ENCODE measurements at places on chromosomes 2 and 18. TPM values are rescaled to one million over a fixed set of nuclear protein-coding genes. Genes with fewer than 3 reads are reported as not detected.

UBXN4 gene
- 153 TPM for polyA plus RNA-seq

SETBP1 gene
- 19.7 TPM for polyA plus RNA-seq

RTP5 gene
- not detected for polyA plus RNA-seq

SERPINB10 gene
- 0.48 TPM for polyA plus RNA-seq

GRCh38 chr18:35282353-35282752 is 7.7 kb downstream of the ZSCAN30 start:
- no peak overlapping the region for H3K4me3 ChIP-seq
- no peak overlapping the region for H3K27ac ChIP-seq
- no peaks in the 10 kb centered on the region for H3K27me3 ChIP-seq
- no peak for DNase-seq

GRCh38 chr2:73937899-73938298 is 11.2 kb downstream of the DGUOK start:
- H3K27me3 ChIP-seq: no peaks in the 10 kb centered on the region
- H3K27ac ChIP-seq: no peak overlapping the region
- no peaks in the 10 kb centered on the region for H3K36me3 ChIP-seq
- H3K4me3 ChIP-seq: no peak overlapping the region

DNA sequence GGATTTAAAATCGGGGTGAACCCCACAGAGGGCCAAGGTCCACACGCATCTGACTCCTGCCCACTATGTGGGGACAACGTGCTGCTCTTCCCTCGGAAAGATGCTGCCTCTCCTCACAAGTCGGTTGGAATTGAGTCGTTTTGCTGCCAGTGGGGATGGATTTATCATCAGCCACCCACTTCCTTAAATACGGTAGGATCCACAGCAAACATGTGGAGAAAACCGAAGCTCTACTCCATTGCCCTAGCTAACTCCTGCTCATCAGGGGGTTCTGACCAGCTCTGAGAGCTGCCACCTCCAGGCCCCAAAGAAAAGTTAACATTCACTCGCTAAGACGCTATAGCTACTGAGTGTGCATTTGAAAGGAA is 80.9 kb downstream of the CHRNA1 start:
- peak overlapping the region; percentile 90 for H3K4me3 ChIP-seq
- H3K4me1 ChIP-seq: no peaks in the 10 kb centered on the region
- no peaks in the 10 kb centered on the region for H3K36me3 ChIP-seq
- no peaks in the 10 kb centered on the region for H3K27me3 ChIP-seq
- H3K27ac ChIP-seq: peak overlapping the region; percentile 5

DNA sequence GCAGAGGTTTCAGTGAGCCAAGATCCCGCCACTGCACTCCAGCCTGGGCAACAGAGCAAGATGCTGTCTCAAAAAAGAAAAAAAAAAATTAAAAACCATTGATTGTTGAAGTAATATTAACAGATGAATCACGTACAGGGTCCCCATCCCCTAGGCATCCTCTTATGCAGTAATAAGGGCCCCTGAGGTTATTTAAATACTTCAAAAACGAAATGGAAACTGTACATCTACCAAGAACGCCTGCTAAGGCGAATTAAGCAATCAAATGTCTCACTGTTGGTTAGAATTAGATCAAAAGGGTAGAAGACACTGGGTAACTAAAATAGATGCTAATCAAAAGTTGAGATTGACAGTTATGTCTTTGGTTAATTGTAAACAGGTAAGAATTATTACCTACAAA is 7.5 kb downstream of the TRABD2A start:
- no peak for DNase-seq
- no peaks in the 10 kb centered on the region for H3K27me3 ChIP-seq
- H3K4me3 ChIP-seq: no peak overlapping the region

- no peak overlapping the region for H3K4me3 ChIP-seq
- no peaks in the 10 kb centered on the region for H3K27me3 ChIP-seq
- no peak for DNase-seq
- no peaks in the 10 kb centered on the region for H3K4me1 ChIP-seq
- no peaks in the 10 kb centered on the region for H3K36me3 ChIP-seq
Observed at GRCh38 chr2:200042944-200043343, 87.6 kb downstream of the MAIP1 start.

GRCh38 chr2:171018522-171018921 is 89.5 kb downstream of the GORASP2 start:
- no peak overlapping the region for H3K27ac ChIP-seq
- DNase-seq: no peak

- H3K27me3 ChIP-seq: no peaks in the 10 kb centered on the region
- H3K36me3 ChIP-seq: no peaks in the 10 kb centered on the region
- no peak overlapping the region for H3K27ac ChIP-seq
- H3K4me3 ChIP-seq: no peak overlapping the region
Observed at GRCh38 chr2:38690499-38691420, 24.8 kb downstream of the GALM start.

DNA sequence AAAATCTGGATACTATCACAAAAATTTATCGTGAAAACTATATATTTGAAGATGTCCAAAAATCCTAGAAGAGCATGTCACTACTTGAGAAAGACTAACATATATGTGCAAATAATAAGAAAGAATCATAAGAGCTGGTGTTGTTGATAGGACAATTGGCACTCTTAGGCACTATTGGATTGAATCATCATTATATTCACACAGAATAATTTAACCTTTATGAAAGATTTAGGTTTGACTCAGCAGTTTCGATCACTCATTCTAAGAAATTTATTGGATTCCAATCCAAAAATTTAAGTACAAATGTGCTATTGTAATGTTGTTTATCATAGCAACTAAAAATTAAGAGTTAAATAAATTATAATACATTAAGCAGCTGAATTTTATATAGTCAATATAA is 503.6 kb downstream of the SPAG16 start:
- DNase-seq: no peak
- no peaks in the 10 kb centered on the region for H3K36me3 ChIP-seq
- no peak overlapping the region for H3K4me3 ChIP-seq
- no peaks in the 10 kb centered on the region for H3K4me1 ChIP-seq
- no peaks in the 10 kb centered on the region for H3K27me3 ChIP-seq

DNA sequence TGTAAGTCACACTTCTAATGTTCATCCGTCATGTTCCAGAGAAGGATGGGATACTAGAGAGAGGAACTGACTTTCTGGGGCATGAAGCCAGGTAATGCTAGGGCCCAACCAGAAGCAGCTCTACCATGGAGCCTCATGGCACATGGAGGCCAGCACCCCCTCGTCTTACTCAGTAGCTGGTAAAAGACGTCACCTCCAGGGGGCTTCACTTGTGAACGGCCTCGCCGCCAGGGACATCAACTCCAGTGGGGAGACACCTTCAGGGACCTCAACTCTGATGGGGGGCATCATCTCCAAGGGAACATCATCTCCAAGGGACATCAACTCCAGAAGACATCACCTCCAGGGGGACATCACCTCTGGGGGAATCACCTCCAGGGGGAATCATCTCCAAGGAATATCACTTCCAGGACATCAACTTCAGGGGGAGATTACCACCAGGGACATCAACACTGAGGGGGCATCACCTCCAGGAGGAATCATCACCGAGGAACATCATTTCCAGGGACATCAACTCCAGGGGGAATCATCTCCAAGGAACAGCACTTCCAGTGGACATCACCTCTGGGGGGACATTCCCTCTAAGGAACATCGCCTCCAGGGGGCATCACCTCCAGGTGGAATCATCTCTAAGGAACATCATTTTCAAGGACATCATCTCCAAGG is 168.4 kb downstream of the NDUFA10 start:
- H3K27ac ChIP-seq: no peak overlapping the region
- H3K27me3 ChIP-seq: no peaks in the 10 kb centered on the region
- no peaks in the 10 kb centered on the region for H3K4me1 ChIP-seq

DNA sequence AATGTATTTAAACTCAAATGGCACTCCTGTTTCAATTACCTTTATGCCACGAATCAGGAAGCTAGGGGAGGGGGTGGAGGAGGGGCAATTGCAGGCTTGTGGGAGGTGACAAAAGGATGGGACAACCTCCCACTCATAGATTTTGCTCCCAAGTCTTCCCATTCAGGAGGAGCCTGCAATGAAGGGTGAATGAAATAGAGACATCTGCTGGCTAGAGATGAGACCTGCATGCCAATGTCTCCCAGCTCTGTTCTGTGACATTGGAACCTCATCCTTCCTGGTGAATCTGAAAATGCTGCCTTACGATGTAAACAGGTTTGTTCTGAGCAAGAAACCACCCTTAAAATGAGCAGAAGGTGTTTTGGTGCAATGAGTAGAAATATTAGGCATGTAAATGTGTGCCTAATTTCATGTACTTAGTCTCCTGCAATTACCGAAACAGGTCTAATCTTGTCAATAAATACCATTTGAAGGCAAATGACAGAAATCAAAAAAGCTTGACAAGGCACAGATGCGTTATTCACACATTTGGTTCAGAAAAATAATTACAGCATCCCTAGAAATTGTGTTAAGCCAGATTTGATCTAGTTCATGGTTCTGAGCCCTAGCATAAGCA is 2.7 kb upstream of the PID1 start:
- peaks cover 2% of the 10 kb centered on the region for H3K4me1 ChIP-seq
- no peak overlapping the region for H3K27ac ChIP-seq
- peaks cover 38% of the 10 kb centered on the region for H3K27me3 ChIP-seq
- peak overlapping the region; percentile 8 for H3K4me3 ChIP-seq
- H3K36me3 ChIP-seq: no peaks in the 10 kb centered on the region

Data from left lung (tissue), 14 donors.